Esophagus squamous epithelium (tissue), 5 donors: ENCODE measurements at places on chromosomes 5 and 9. TPM values are rescaled to one million over a fixed set of nuclear protein-coding genes. Genes with fewer than 3 reads are reported as not detected.
A peak's percentile ranks its signal among the peaks of the same experiment; 100 is the strongest.

DNA sequence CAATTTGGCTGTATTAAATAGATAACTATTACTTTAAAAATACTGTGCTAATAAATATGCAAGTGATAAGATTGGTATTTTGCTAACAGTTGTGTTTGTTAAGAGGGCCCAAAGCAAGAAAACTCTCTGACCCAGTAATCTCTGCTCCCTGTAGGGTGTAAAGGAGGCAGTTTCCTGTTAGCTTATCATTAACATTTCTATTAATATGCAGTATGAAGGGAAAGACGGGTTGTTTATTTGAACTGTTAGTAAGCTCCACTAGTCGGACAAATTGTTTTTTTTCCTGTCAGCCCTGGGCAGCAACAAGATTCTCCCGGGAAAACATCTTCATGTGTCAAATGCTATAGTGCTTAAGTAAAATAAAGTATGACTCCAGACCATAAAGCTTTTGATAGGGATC lies 35.6 kb downstream of the ERP44 start:
- no peaks in the 10 kb centered on the region for H3K36me3 ChIP-seq
- H3K4me3 ChIP-seq, result no peak overlapping the region
- peaks cover 34% of the 10 kb centered on the region for H3K4me1 ChIP-seq
- no peak for DNase-seq
- no peaks in the 10 kb centered on the region for H3K27me3 ChIP-seq
- H3K27ac ChIP-seq, result no peak overlapping the region

- no peak overlapping the region for H3K27ac ChIP-seq
- H3K36me3 ChIP-seq, result no peaks in the 10 kb centered on the region
- no peak for DNase-seq
- H3K27me3 ChIP-seq, result no peaks in the 10 kb centered on the region
Observed at GRCh38 chr5:171593976-171594375, 174.5 kb downstream of the FGF18 start.

DNA sequence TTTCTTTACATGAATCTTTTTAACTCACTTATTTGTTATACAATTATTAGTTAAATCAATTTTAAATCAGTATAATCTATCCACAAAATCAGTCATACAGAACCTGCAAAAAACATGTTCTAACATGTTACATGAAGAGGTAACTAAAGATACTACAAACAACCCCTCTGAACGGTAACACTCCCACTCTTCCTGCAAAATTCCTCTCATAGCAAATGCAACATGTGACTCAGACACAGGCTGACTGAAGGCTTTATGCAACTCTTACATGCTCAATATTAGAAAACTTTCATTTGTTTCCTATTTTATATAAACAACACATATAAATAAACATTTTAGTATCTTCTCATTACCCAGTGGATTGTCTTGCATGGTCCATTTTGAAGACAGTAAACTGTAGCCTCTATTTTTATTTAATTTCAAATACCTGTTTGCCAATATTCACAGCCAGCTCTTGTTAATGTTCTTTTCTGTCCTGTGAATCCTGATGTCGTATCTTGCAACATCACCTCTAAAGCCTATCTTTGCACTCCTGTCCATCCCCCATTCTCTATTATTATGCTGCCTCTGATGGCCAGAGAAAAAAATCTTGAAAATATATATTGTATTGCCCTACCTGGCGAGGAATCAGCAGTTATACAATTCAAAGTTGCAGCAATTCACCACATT lies 100.5 kb upstream of the CCDC152 start:
- H3K4me3 ChIP-seq, result peak overlapping the region; percentile 29
- no peak for DNase-seq
- H3K27me3 ChIP-seq, result no peaks in the 10 kb centered on the region
- H3K27ac ChIP-seq, result no peak overlapping the region

GRCh38 chr5:177537389-177538361 lies 16.7 kb downstream of the FAM193B start:
- H3K27ac ChIP-seq, result peak overlapping the region; percentile 40
- H3K27me3 ChIP-seq, result no peaks in the 10 kb centered on the region
- H3K4me3 ChIP-seq, result no peak overlapping the region
- H3K4me1 ChIP-seq, result peaks cover 62% of the 10 kb centered on the region

- no peak overlapping the region for H3K27ac ChIP-seq
- H3K27me3 ChIP-seq, result no peaks in the 10 kb centered on the region
- no peak for DNase-seq
- no peaks in the 10 kb centered on the region for H3K4me1 ChIP-seq
- H3K36me3 ChIP-seq, result no peaks in the 10 kb centered on the region
Observed at GRCh38 chr9:63859475-63860215, 1425.4 kb downstream of the FOXD4L5 start.

- peaks cover 7% of the 10 kb centered on the region for H3K4me1 ChIP-seq
- no peak overlapping the region for H3K27ac ChIP-seq
- no peak for DNase-seq
- no peaks in the 10 kb centered on the region for H3K36me3 ChIP-seq
- H3K4me3 ChIP-seq, result no peak overlapping the region
- H3K27me3 ChIP-seq, result no peaks in the 10 kb centered on the region
Observed at GRCh38 chr9:37987467-37987981, 81.5 kb downstream of the SHB start.

DNA sequence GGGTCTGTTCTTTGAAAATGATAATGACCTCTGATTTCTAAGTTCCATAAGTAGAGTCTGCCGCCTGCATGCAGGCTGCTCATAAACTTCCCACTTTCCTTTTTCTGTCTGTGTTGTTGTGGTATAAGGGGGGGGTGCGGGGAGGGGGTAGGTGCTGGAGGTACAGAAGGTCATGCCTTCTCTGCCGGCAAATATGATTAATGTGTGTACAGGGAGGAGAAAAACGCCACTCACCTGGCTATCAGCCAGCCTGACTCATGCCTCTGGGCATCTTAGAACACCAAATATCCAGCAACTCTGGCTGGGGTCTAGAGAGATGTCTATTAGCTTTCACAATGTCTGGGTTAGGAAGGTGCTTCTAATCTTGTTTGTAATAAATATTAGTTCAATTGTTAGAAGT lies 128.3 kb downstream of the EFNA5 start:
- no peak for DNase-seq
- H3K4me3 ChIP-seq, result peak overlapping the region; percentile 7
- peaks cover 50% of the 10 kb centered on the region for H3K4me1 ChIP-seq
- H3K27me3 ChIP-seq, result no peaks in the 10 kb centered on the region

DNA sequence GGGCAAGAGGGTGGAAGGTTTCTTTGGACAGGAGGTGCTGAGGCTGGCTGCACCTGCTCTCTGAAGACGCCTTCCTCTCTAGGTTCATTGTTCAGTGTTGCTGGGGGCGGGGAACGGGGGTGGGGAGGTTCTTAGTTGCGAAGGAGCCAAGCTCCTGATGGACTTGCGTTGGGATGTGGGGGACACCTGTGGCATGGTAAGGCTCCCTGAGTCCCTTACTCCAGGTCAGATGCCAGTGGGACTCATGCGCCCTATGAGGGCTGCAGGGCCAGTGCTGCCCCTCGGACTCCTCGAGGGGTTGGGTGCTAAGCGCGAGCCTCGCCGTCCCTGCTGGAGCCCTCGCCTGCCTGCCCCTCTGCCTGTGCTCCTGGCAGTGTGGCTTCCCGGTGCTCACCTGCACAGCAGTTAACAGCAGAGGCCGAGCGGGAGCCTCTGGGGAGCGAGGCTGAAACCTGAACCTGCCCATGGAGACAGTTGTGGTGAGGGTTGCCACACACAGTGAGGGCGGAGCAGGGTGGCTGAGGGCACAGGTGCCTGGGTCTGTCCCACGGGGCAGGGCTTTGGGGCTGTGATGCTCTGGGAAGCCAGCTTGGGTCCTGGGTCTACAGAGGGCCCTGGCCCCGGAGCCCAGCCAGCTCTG lies 5.5 kb downstream of the RNU6ATAC start:
- no peak for DNase-seq
- H3K27ac ChIP-seq, result no peak overlapping the region
- H3K27me3 ChIP-seq, result no peaks in the 10 kb centered on the region
- H3K4me3 ChIP-seq, result no peak overlapping the region
- peaks cover 4% of the 10 kb centered on the region for H3K4me1 ChIP-seq

GRCh38 chr5:104297076-104297475 lies 734.5 kb upstream of the NUDT12 start:
- no peaks in the 10 kb centered on the region for H3K4me1 ChIP-seq
- no peak overlapping the region for H3K27ac ChIP-seq
- DNase-seq, result no peak
- no peaks in the 10 kb centered on the region for H3K36me3 ChIP-seq
- H3K27me3 ChIP-seq, result no peaks in the 10 kb centered on the region
- H3K4me3 ChIP-seq, result no peak overlapping the region

- no peak for DNase-seq
- no peaks in the 10 kb centered on the region for H3K27me3 ChIP-seq
- H3K27ac ChIP-seq, result no peak overlapping the region
- H3K4me3 ChIP-seq, result no peak overlapping the region
- no peaks in the 10 kb centered on the region for H3K36me3 ChIP-seq
Observed at GRCh38 chr9:115998666-115999065, 154.9 kb upstream of the PAPPA start.

DNA sequence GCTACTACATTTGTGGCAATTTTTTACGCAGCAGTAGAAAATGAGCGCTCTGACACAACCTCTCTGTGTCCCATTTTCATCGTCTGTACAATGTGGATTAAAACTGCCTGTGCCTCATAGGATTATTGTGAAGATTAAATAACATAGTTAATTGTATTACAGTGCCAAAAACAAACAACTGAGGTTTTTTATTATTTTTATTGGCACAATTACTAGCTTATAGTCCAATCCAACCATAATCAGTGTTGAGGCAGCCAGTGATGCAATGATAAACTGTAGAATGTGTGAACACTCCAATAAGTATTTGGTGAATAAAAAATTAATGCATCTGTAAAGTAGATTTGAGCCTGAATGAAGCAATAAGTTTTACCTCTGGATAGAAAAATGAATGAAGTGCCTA lies 588.3 kb downstream of the DNAH5 start:
- H3K27me3 ChIP-seq, result no peaks in the 10 kb centered on the region
- H3K36me3 ChIP-seq, result no peaks in the 10 kb centered on the region
- DNase-seq, result no peak

Gene TEX48
- total RNA-seq, result not detected
